H9 (cell line): ENCODE measurements at places on chromosomes 6 and 20.

DNA sequence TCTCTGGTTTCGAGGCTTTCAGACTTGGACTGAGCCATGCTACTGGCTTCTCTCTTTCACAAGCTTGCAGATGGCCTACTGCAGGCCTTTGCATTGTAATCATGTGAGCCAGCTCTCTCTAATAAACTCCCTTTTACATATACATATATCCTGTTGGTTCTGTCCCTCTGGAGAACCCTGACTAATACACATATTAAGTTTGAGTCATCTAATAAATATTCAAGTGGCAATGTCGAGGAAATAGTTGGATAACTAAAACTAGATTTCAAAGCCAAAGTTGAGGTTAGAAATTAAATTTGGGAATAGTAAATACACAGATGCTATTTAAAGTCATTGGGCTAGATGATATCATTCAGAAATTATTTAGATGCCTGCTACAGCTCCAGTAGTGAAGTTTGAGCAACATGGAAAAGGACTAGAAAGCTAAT, 1343.4 kb downstream of the GRIK2 start:
- no peak for DNase-seq

- DNase-seq: peak; percentile 38
Measured at GRCh38 chr6:10884245-10884972, 2.4 kb upstream of the SYCP2L start.

DNA sequence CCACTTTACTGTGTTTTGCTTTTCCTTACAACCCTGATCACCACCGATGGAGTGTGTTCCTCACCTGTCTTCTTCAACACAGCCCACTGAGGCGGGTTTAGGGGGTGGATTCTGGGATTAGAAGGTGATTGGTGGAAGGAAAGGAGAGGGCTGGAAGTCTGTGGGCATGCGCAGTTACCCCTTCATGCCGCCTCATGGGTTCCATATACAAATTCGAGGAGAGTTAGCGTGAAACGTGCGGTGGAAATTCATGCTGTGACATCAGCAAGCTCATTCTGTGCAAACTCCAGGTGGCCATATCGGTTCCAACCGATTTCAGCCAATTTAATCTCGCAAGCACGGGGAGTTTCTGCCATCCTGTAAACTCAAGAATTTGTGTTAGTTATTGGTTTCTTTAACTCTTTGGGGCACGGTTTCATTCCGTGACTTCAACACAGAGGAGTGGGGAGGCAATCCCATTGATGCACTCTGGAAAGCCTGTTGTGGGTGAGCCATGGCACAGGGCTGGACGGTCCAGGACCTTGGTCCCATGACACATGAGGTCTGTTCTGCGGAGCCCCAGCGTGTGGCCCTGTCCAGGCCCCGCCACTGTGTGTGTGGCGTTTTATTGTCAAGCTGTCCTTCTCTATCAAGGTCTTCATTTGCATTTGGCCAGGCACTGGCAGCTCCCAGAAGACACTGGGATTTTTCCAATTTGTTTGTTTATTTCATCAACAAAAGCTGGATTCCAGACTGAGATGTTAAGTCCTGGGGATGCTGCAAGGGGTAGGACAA, 482.8 kb upstream of the SULF2 start:
- no peak for DNase-seq

GRCh38 chr6:90078513-90079289, 184.4 kb downstream of the GJA10 start:
- no peak for DNase-seq

DNA sequence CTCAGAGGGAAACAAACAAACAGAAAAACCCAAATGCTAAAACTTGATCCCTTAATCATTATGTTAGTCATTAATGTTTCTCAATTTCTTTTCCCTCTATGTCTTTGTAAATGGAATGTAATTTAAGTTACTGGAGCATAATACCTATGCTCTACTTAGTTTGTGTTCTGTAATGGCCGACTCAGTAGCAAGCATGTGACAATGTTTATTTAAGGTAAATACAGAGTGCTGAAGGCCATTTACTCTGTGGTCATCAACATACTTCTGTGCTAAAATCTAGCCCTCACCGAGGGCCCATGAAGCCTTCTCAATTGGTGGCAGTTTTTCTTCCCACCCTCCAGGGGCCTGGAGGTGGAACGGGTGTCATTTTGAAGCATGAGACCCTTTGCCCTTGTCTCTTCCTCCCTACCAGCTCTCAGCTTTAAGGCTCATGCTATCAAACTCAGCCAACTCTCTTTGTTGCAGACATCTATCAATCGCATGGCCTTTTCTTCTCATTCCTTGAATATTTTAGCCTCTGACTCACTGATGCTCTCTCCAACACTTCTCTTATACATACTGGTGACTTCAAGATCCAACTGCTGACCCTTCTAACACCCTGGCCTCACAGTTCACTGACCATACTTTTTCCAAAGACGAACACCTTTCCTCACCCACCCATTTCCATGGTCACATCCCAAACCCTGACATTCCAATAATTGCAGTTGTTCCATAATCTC, 48.2 kb downstream of the STX7 start:
- DNase-seq: no peak

GRCh38 chr20:24462460-24463010, 6.9 kb upstream of the SYNDIG1 start:
- peak; percentile 64 for DNase-seq

DNA sequence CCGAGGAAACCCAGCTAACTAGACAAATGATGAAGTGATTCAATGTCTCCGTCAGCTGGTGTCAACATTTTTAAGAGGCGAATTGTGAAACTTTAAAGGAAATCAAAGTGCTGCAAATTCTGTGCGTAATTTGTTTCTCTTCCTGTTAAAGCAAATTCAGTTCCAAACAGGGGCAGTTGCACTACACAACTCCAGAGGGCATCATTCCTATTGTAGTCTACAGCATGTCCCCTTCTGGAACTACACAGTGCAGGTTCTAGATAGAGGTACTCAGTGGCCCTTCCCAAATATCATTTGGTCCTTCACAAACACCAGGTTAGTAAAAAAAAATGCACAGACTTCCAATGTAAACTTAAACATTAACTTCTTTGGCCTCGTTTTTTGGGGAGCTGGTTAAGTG, 38.3 kb upstream of the SMLR1 start:
- DNase-seq: no peak

- no peak for DNase-seq
Measured at GRCh38 chr6:19605624-19606023, 231.5 kb upstream of the ID4 start.

DNA sequence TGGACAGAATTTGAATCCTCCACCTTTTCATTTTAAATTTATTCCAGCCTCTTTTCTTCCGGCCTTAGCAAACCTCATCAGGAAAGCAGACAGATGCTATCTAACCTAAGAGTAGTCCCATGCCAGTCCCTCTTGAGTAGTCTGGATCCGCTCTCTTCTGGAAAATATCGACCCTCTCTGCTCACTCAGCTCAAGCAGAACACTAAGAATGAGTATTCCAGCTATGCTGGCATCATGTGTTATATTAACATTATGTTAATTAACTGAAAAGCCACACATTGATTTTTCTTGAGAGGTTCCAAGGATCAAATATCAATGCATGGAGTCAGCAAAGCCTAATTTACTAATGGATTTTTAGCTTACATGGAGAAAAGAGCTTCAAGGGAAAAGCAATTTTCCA, 161.4 kb downstream of the ID4 start:
- no peak for DNase-seq

DNA sequence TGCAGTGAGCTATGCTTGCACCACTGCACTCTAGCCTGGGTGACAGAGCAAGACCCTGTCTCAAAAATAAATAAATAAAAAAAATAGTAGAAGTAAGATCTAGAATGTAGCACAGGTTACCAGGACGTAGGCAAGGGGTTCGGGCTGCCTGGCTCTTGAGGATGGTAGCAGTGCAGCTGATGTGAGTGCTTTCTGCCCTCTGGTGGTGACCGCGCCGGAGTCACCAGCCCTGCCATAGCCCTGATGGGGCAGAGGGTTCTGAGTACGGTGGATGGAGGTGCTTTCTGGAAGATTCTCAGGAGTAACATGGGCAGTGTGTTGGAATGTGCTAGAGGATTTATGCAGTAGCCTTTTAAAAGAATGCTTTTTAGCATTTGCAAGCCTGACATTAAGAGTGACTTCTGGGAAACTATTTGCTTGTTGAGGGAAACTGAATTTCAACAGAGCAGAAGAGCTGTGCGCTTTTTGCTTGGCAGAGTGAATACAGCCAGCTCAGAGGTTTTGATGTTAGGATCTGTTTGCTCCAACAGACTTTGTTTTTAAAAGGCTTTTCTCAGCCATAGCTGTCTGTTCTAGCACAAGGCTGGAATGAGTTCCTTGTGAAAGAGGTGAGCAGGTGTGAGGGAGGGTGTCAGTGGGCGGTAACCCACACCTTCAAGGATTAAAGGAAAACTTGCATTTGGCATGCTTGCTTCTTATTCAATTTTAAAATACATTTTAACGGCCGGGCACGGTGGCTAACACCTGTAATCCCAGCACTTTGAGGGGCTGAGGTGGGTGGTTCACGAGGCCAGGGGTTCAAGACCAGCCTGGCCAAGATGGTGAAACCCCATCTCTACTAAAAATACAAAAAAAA, 65.9 kb downstream of the PTPN1 start:
- peak; percentile 76 for DNase-seq

- DNase-seq: no peak
Measured at GRCh38 chr6:143396497-143397226, 53.8 kb downstream of the ADAT2 start.

DNA sequence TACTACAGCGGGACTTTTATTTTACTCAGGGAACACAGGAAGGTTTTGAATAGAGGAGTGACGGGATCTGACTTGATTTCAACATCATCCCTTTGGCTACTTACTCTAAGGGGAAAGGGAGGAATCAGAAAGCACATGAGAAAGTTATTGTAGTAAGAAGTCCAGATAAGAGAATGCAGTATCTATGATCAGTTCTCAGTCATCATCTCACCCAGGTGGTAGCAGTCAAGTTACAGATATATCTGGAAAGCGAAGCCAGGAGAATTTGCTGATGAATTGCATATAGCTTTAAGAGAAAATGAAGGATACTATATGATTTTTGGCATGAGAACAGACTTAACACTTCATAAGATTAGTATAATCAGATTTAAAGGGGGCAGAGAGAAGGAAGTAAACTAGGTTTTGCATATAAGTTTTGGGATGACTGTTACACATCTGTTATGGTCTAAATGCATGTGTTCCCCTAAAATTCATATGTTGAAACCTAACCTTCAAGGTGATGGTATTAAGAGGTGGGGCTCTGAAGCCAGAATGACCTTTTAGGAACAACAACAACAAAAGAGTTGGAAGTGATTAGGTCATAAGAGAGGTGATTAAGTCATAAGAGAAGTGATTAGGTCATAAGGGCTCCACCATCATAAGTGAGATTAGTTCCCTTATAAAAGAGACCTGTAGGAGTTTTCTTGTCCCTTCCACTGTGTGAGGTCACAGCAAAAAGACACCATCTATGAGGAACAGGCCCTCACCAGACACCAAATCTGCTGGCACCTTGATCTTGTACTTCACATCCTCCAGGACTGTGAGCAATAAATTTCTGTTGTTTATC, 6.7 kb downstream of the RAD21L1 start:
- no peak for DNase-seq

DNA sequence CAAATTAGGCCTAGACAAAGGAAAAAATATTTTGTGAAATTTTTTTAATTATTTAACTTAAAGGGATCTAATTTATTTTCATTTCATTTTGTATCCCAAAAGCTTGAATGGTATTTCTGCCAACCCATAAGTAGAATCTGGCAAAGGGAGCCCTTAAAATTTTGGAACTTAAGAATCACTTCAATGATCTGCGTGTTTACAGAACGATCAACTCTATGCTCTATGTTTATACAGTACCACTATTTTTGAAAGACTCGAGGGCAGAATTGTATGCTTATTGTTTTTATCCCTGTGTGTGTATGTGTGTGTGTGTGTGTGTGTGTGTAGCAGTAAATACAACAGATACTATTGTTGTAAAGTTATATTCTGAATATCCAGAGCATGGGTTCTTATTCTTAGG, 39.2 kb downstream of the METTL24 start:
- no peak for DNase-seq

DNA sequence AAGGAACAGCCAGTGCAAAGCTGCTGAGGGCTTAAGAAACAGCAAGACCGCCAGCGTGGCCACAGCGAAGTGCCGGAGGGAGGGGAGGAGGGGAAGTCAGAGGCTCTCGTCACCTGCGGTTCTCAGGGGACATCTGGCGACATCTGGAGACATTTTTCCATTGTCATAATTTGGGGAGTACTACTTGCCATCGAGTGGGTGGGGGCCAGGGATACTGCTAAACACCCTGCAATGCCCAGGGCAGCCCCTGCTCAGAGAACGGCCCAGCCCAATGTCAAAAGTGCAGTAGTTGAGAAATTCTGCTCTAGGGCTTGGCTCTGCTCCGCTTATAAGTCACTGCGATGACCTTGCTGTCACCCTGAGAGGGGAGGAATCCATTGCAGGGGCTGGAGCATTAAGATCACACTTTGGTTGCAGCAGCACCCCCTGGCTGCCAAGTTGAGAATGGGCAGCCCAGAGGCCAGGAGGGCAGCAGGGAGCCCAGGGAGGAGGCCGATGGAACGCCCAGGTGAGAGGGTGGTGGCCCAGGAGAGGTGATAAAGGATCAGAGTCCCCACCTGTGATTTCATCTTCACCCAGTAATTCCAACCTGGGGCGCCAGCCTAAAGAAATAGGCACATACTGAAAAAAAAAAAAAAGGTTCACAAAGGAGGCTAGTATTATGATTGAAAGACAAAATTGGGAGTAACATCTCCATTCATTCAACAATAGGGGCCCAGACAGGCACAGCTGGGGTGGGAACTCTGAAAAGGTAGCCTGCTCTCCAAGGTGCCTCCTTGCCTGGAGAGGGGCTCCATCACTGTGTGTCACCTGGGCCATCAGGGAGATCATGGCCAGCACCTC, 218.2 kb downstream of the BMP7 start:
- peak; percentile 76 for DNase-seq

DNA sequence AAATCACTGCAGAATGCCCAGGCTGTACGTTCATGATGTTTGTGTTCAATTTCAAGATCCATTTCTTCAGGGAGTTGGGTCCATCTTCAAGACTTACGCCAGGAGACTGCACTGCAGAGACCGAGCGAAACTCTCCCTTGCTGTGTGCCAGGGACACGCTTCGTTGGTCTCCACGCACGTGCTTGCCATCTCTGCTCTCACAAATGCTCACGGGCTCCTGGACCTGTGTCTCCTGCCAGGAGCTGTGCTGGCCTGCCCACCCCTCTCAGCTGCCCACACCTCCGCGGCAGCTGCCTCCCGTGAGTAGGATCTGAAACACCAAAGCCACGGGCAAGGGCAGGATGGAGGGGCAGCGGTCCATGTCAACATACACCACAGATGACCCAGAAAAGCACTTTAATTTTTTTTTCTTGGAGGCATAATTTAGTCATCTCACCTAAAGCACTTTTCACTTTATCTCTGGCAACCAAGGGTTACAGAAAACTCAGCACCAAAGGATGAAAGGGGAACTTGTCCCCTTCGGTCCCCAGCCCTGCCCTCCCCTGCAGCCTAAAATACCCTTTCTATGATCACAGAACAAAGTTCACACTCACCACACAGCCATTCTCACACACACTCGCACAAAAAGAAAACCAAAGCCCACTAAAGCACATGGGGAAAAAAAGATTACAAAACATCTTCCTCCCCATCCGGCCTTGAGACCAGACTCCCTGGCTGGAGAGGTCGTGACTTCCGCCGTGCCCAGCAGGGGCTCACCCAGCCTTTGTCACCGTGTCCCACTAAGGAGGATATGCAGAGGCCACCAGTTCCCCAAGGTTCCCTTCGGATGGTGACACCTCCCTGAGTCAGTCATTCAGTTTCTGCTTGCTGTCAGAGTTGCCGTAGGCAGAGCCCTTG, 137.9 kb downstream of the AGPAT4 start:
- DNase-seq: no peak

GRCh38 chr20:34302312-34302722, 838 bp downstream of the AHCY start:
- DNase-seq: no peak
